ENCODE measurements at places on chromosomes 4 and X.

DNA sequence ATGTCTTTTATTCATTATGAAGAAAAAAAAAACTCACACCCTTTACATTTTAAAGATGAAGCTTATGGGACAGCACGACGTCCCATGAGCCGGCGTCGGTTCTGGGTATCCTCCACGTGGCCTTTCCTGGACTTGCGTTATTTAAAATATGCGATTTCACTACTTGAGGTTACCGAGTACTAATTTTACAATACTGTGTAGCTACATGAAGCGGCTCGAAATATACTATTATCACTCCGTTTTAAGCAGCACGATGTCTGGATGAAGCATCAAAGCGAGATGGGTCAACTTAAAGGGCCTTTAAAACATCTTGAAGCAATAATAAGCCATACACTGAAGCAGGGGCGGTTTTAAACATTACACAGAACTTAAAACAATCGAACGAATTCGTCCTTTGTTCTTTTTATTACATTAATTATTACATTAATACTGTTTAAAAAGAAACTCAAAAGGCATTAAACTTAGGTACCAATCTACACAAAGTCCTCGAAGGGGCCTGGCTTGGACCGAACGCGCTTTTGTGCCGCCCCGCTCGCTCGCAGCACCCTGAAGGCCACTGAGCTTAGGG lies 1.4 kb upstream of the KLF3 start:
- no peak for DNase-seq

DNA sequence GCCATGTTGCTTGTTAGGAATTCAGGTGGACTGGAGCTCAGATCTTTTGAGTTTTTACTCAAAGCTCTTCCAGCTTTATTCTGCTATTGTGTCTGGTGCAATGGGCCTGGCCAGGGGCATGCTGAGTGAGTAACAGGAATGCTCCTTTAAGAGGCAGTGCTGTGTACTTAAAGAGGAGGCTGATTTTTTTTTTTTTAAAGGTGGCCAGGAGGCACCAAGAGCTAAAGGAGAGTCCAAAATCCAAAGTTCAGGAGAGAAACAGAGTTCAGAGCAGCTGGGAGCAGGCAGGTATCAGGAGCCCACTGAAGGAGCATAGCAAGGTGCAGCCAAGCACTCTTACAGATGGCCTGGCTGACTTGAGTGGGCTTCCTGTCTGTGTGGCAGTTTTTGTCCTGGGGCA lies 178.7 kb downstream of the FMR1NB start:
- no peak for DNase-seq

DNA sequence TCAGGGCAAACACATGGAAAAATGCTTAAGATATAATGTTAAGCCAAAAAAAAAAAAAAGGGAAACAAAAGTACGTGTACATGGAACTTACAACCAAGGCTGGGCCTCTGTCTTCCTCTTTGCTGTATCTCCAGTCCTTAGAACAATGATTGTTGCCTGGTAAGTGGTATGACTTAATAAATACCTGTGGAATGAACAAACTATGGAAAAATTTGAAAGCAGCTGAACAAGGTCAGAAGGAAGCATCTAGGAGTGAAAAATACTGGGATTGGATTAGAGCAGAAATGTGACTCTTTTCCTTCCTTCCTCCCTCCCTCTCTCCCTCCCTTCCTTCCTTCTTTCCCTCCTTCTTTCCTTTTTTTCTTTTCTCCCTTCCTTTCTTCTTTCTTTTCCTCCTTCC lies 54.2 kb upstream of the SMIM10 start:
- no peak for DNase-seq

DNA sequence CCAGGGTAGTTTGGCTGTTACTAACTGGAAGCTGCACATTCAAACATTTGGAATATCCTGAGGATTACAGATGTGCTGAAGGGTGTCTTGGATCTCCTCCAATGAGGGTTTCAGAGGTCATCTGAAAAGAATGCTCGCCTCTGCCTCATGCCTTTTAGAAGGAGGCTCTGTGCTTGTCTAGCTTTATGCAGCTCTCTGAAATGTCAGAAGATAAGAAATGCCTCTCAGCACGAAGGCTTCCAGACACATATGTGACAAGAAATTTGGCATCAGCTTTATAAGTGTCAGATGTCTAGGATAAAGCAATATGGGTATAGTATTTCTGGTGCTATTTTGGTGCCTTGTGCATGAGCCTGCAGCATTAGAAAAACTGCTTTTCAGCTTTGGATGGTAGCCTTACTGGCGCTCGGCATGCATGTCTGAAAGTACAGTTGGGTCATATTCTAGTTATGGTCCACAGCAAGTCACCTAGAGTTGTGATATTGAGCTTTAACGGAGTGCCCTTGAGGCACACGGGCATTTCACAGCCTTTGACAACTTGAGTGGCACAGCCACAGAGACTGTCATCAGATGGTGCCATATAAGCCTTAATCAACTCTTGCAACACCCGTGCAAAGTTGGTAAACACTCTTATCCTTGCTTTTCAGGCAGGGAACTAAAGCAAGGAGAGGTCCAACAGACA lies 70.8 kb upstream of the PGRMC2 start:
- no peak for DNase-seq

DNA sequence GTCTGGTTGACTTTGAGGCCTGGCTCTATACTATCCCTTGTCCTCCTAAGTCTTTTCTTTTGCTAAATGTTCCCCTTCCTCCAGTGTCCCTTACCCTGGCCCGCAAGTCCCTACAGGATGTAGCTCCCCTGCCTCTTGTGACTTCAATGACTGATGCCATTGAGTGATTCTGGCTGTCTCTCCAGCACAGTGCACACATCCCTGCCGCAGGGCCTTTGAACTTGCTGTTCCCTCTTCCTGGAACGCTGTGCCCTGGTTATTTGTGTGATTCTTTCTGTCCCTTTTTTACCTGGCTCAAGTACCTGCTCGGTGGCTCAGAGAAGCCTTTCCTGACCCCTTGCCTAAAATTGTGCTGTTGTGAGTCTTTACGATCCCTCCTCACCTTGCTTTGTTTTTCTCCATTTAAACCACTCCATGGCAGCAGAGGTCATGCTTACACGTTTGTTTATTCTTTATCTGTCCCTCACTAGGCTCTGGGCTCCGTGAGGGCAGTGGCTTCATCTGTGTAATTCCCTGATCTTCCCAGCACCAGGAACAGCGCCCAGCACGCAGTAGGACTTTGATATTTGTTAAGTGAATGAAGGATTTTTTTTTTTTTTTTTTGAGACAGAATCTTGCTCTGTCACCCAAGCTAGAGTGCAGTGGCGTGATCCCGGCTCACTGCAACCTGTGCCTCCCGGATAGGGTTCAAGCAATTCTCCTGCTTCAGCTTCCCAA lies 17.6 kb downstream of the MSX1 start:
- no peak for DNase-seq

DNA sequence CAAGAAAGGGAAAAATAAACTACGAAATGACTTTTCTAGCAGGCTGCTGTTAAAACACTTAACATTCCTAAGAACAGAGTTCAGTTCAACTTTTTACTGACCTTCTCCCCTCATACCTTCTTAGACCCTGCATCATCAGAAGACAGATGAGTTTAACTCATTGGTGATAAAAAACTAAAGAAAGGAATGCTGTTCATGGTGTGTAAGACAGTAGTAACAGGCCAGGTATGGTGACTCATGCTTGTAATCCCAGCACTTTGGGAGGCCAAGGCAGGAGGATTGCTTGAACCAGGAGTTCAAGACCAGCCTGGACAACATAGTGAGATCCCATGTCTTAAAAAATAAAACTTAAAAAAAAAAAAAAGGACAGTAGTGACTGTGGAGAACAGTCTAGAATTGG lies 16.2 kb downstream of the RBM47 start:
- no peak for DNase-seq

DNA sequence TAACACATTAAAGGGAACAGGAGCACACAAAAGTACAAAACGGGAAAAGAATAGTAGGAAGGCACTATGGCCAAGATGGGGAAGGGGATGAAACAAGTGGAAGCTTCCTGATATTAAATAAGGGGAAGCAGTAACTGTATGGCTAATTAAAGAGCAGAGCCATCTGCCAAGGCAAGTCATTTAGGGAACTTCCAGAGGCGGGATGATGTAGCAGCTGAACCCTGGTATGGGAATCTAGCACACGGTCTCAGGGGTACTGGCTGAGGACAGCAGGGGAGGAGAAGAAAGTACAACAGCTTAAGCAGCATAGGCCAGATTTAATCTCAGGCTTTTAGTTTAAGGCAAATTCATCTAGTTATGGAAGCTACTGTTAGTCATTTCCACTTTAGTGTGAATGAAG lies 59.1 kb downstream of the IGFBP7 start:
- DNase-seq, result no peak

GRCh38 chrX:39855748-39856129 lies 242.0 kb downstream of the BCOR start:
- peak; percentile 49 for DNase-seq

DNA sequence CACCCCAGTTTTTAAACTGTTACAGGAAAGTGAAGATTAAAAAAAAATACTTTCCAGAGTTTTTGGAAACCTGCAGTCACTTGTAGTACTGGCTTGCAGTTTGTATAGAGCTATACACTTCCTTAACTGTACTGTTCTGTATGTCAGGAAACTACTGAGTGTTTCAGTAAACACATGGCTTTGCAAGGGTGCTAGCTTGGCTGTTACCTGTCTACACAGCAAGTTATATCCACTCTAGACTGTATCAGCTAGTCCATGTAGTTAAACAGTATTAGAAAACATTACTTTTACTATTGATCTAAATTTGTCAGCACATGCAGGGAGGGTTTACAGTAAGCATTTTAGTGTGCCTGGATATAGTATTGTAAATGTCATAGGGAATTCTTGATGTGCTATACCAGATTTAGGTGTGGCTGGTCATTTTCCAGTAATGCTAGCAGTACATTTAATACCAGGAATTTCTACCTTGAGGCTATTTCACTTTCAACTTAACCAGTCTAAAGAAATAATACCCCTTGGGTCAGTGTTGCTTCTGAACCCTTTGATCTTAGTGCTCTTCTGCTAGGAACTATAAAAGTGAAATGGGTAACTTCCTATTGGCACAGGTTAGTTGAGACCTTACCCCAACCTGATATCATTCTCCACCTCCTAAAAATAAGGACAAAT lies 192.3 kb upstream of the ANKRD50 start:
- DNase-seq, result no peak

GRCh38 chr4:4631150-4631549 lies 89.3 kb upstream of the STX18 start:
- no peak for DNase-seq

DNA sequence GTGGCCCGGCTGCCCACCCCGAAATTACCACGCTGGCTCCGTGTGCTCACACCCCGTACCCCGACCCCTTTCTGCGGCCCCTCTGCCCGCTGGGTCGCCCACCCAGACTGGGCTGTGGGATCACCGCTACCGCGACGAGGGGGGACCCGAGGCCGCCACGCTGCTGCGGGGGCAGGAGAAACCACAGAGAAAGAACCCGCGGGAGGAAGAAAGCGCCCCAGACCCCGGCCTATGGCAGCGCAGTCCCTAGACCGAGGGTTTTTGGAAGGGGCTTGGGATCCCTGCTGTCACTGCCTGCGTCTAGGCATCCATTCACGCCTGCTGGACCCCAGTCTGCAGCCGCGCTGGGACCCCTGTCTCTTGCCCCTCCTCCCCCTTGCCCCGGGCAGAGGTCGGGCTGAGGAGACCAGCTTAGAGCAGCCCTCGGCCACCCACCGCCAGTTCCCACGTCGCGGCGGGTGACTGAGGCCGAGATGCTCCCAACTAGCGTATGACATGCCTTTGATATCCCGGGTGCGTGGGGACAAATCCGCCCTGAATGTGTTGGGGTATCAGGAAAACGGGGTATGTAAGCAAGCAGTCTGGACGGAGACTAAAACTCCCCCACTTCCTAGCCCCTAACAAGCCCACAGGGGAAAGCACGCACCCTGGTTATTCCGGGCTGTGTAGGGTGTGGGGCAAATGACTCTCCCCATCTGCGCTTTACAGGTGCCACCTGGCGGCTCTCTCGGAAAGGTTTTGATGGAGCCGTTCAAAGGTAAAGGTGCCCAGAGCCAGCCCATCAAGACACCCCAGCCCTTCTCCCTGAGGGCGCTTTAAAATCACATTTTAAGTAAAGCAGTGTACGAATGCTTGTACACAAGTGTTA lies 862 bp upstream of the INPP4B start:
- DNase-seq, result peak; percentile 45

DNA sequence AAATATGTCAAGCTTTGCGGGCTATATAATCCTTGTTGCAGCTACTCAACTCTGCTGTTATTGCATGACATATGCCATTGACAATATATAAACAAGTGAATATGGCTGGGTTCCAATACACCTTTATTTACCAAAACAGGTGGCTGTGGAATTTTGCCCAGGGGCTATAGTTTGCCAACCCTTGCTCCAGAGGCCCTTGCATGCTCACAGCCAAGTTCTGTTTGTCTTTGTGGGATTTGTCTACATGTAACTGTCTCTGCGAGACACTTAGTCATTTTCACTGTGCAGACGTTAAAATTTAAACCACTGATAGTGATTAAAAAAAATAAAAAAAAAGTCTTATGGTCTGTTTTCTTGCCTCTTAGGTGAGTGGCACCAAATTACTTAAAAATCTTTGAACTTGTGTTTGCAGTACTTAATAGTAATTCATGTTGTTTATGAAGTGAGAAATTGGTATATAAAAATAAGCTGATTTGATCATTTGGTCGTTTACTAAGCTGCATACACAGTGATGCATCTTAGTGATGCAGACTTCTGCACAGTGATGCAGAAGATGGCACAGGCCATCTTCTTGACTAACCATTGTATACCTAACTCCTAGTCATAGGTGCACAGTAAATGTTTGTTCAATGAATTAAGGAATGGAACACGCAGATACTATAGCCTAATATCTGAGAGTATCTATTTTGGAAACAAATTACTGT lies 170.9 kb downstream of the FRMPD4 start:
- DNase-seq, result no peak

DNA sequence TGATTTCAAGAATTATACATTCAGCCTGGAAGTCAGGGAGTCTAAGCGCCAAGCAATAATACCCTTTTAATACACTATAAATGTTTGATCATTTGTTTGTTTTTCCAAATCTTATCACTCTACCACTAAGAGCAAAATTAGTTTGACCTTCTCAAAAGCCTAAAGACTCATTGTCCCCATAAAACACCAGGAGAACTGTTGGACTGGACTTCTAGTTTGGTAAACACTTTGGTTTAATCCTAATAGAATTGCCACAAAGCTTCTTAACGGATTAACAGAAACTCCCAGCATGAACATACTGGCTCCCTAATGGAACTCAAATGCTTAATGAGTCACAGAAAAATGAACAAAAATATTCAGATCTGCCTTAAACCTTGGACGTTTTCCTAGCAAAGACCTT lies 34.9 kb downstream of the SYTL5 start:
- DNase-seq, result no peak

DNA sequence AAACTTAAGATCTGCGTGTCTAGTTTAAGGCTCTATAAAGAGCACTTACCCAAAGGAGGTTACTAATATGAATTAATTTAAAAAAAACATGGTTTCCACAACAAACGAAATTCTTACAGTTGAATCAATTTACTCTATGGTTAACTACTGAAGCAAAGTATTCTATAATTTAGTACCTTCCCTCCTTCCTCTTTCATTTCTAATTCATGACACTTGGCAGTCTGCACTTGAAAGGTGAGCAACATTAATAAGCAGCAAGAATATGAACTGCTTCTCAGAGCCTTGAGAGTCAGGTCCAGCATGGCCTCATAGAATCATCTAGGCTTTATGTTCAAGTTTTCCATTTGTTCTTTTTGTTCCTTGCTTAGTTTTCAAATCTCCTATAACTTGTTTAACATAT lies 42.7 kb downstream of the TAPT1 start:
- DNase-seq, result no peak
